ENCODE measurements at places on chromosomes 7 and 10.

GRCh38 chr10:98067165-98067564, 36.7 kb upstream of the CRTAC1 start:
- no peak for DNase-seq

DNA sequence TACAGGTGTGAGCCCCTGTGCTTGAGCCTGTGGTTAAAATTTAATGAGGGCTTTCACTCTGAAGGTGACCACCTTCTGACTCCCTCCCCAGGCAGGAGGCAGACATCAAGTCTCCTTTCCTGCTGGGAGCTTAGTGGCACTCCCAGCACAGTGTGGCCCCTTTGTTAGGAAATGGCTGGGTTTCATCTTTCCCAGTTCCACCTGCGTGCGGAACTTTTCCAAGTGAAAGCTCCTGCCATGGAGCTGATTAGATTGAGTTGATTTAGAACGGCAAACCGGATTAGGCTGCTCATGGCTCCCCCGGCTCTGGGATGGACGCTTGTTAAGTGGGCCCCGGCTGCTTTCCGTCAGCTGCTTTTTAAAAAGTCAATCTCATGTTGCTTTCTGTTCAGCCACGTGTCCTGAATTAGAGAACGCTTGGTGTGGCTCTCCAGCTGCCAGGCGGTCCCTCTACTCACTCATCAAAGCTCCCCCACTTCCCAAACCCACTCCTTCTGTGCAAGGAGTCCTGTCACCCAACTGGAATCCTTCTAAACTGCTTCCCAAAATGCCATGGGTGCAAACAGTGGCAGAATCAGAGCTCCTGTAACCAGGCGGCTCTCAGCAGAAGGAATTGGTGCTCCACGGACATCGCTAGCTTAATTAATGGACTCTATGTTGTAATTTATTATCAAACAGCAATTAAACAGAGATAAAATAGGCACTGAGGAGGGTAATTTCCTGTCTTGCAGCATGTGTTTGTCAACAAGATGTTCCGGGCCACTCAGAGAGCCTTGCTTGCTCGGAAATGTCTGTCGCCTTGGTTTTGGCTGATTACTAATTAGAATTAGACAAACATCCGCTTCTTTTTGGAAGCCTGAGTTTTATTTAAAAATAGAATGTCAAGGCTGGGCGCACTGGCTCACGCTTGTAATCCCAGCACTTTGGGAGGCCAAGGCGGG, 551.2 kb downstream of the GALNT17 start:
- DNase-seq: no peak

DNA sequence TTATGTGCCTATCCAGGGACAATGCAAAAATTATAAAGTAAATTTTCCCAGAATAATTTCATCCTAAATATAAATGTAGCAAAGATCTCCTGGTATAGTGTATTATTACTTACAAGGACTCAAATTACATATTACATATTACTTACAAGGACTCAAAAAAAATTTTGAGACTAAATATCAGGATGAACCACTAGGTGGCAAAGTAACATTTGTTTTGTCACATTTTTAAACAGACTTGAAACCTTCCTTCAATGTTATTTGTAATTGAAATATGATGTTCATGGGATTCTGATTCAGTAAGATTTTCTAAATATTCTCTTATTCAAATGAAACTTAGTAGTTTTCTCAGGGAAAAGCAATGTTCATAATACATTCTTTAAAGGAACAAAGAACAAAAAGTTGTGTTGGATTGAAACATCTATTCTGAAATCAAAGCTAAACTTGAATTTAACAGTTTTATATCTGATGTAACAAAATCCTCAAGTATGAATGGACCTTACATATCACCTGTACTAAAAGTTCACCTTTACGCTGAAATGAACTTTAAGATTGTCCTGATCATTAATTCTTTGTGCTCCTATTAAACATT, 74.3 kb upstream of the GNAI1 start:
- no peak for DNase-seq

- DNase-seq: no peak
Measured at GRCh38 chr10:79229071-79229541, 118.2 kb upstream of the PPIF start.

GRCh38 chr10:132264306-132264950, 43.3 kb downstream of the STK32C start:
- no peak for DNase-seq

DNA sequence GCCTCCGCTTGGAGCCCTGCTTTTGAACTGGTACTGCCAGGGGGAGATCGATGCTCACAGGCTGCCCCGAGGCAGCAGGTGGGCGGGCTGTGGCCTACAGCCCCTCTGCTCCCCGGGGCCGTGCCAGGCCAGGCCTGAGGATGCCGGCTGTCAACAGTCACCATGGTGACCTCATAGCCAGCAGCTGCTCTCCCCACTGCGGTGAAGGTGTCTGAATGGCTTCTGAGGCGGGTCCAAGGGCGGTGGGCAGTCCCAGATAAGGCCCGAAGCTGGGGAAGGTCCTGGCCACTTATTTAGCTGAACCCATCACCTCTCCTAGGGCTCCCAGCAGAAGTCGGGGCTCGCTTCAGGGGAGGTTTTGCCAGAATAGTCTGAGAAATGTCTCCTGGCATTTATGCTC, 179.3 kb downstream of the ARHGAP12 start:
- DNase-seq: no peak

DNA sequence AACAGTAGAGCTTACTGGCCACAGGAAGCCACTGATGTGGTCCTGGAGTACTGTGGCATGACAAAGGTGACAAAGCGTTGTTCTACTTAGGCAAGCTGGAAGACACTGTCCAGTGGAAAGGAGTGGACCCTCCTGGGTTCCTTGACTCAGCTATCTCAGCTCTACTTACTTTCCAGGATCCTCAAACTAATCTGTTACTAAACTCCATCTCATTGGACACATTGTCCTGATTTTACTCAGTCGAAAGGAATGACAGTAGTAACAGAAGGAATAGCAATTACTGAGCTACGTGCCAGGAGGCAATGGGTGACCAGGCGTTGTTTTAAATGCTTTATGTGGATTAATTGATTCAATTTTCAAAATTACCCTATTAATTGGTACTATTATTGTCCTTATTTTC, 41.6 kb downstream of the ABLIM1 start:
- no peak for DNase-seq

DNA sequence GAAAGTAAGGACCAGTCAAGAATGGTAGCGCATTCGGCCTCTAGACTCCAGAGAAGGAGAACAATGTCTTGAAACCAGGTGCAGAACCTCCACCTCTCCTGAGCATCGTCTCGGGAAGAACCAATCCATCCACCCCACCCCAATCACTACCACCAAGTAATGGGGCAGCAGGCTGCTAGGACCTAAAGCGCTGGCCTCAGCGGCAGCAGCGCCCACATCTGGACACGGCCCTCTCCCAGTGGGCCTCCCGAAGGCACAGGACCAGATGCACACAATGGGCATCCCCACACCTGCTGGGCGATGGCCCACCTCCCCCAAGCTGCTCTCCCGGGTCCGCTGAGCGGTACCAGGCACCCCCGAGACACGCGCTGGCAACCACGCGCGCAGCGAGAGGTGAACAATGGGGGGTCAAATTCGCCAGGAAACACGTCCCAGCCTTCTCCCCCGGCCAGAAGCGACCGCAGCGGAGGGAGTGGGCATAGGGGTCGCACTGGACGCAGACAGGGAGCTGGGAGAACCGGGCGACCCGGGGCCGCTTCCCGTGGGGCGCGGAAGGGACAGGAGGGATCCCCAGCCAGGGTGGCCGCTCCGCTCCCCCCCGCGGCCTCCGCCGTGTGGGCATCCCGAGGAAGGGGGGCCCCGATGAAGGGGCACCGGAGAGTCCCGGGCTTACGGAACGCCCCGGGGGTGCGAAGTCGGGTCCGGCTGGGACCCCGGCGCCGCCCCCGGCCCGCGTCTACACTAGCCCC, 506 bp downstream of the CTTNBP2 start:
- peak; percentile 62 for DNase-seq

- DNase-seq: no peak
Measured at GRCh38 chr7:140568021-140568813, 72.4 kb downstream of the DENND2A start.

DNA sequence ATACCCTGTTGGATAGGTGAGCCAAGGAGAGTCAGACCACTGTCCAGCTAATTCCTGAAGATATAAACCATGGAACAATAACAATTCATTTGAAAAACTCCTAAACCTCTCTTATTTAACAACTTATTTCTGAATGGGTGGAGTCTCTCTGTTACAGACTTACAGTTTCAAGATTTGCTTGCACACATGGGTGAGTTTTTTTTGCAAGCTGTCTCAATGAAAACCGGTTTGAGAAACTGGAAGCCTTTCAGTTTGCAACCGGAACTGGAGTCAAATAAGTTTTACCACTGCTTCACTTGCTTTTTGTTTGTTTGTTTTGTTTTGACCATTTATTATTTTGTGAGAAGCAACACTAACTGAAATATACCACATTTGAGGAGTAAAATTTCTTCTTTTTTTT, 243.8 kb downstream of the MTERF1 start:
- DNase-seq: no peak

GRCh38 chr10:130784326-130784725, 527.2 kb downstream of the TCERG1L start:
- no peak for DNase-seq

DNA sequence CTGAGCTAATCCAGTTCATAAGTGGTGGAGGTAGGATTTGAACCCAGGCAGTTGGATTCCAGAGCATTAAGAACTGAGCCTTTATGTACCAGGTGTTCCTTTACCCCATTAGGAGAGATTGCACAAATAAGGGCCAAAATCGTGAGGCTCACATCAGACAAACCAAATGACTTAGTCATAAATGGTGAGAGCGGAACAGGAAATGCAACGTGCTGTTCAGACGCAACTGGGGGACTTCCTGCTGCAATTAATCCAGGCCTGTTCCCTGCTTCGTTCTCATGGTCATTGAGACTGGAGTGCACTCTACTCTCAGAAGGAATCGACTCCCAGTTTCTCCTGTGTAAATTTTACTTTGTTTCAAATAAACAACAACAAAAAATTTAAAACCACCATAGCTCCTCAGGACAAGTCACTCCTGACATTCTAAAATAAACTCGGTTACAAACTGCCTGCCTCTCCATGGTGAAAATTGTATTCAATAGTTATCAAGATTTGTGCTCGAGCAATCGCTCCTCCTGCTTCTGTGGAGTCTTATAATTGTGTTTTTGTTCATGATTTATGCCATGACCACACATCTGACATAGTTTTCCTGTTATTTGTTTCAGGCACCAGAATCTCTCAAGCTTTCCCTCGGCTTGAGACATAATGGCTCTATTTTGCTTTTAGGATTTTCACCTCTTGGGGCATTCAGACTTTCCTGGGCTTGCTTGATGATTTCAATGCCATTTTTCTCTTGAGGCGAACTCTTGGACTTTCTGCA, 115.3 kb upstream of the BMPER start:
- DNase-seq: no peak

DNA sequence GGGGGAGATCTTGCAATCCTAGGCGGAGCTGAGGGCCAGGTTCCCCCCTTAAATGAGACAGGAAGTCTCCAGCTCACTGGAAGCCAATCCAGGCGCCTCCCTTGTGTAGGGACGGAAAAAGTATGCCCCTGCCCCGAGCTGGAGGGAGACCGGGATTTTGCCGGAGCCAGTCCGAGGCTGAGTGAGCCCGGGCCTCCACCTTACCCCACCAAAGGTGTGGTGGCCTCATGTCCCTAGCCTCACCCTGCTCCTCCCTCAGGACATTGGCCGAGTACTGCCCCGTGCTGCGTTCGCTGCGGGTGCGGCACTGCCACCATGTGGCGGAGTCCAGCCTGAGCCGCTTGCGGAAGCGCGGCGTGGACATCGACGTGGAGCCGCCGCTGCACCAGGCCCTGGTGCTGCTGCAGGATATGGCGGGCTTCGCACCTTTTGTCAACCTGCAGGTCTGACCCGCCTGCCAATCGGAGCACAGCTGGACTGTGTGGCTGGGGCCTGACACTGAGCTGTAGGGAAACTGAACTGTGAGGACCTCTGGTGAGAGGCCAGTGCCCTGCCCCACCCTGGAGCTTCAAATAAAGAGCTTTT, 2.0 kb downstream of the FBXL15 start:
- peak; percentile 84 for DNase-seq

DNA sequence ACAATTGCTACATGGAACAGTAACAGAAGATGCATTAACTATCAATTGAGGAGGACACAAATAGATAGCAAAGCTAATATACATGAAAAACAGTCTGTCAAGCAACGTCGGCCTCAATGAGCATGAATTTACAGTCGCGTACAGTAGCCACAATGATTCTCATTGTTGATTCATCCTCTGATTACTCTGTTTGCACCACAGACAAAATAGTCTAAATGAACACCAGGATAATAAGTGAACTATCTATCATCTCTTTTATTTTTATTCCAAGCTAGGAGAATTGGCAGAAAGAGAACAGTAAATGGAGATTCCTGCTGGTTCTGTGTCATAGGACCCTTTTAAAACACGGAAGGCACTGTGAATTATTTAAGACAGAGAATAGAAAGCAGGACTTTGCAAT, 108.5 kb downstream of the EVX1 start:
- DNase-seq: no peak

DNA sequence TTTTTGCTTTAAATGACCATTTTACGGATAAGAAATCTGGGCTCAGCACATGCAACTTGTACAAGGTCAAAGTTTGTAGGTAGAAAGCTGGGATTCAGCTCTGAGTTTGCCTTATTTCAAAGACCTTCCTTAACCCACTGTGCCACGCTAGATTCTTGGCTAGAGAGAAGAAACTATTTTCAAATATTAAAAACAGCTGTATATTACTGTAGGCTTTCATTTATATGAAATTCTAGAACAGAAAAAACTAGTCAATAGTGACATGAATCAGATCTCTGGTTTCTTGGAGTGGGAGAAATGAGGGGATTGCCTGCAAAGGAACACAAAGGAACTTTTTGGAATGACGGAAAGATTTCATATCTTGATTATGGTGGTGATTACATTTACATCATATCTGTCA, 53.0 kb upstream of the C1GALT1 start:
- no peak for DNase-seq

GRCh38 chr7:3510101-3511020, 209.3 kb downstream of the SDK1 start:
- DNase-seq: no peak

- DNase-seq: no peak
Measured at GRCh38 chr10:32961895-32962369, 3.9 kb upstream of the ITGB1 start.

DNA sequence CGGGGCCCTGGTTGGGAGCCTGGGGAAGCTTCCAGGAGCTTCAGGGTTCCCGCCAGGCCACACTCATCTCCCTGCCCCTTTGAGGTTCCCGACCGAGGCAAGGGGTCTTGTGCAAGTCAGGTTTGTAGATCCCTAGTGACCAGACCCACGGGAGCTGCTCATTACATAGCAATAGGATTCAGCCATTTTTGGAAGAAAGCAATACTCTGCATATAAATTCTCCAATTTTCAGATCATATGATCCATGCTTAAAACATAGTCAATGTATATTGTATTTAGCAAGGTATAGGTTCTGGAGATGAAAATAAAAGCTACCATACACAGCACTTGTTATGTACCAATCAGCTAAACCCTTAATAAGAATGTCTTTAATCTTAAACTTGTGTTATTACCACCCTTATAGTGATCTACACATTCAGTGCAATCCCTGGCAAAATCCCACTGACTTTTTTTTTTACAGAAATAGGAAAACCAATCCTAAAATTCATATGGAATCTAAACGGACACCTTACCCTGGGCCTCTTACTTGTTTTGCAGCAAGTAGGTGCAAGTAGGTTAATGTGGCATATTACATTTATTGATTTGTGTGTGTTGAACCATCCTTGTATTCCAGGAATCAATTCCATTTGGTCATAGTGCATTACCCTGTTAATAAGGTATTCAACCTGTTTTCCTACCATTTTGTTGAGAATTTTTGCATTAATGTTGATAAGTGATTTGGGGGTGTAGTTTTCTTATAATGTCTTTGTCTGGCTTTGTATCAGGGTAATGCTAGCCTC, 13.8 kb upstream of the FKBP9 start:
- DNase-seq: no peak

All from sciatic nerve (tissue), 2 donors.